ENCODE measurements at places on chromosomes 1 and 21.

DNA sequence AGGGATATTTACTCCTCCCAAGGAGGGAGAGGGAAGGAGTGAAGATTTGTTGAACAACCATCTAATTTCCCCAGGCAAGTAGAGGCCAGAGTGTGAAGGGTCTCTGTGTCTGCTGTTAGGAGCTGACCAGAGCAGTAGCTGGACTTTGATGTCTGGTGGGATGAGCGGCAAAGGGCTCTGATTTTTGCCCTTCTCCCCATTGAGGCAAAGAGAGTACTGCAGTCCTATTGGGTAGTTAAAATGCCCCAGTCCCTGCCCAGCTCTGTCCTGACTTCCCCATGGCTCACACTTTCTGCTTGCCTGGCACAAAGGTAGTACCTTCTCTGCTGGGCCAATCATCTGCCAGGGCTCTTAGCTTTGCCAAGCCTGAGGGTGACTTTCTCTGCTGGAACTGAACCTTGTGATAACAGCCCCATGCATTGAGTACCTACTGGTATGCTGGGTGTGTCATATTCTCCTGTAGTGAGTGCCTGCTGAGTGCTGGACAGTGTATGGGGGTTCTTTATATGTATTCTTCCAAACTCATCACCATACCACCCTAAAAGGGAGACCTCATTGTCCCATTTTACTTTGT lies 64.0 kb upstream of the SELENON start:
- no peak for DNase-seq

DNA sequence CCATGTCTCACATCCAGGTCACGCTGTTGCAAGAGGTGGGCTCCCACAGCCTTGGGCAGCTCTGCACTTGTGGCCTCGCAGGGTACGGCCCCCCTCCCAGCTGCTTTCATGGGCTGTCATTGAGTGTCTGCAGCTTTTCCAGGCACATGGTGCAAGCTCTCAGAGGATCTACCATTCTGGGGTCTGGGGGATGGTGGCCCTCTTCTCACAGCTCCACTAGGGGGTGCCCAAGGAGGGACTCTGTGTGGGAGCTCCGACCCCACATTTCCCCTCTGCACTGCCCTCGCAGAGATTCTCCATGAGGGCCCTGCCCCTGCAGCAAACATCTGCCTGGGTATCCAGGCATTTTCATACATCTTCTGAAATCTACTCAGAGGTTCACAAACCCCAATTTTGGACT lies 219.4 kb downstream of the LRRC7 start:
- no peak for DNase-seq

DNA sequence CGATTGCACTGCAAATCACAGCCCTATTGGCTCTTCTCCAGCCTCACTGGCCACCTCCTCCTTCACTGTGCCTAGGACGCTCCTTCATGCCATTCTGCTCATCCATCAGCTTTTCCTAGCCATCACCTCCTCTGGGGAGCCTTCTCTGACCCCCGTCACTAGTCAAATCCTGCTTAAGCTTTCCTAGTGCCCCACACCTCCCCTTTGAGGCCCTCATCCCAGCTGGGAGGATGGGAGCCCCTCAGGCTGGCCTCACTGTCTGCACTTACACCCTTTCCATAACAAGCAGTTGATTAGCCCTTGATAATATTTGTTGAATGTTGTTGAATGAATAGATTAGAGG lies 50.7 kb downstream of the KLHDC7A start:
- DNase-seq = no peak

DNA sequence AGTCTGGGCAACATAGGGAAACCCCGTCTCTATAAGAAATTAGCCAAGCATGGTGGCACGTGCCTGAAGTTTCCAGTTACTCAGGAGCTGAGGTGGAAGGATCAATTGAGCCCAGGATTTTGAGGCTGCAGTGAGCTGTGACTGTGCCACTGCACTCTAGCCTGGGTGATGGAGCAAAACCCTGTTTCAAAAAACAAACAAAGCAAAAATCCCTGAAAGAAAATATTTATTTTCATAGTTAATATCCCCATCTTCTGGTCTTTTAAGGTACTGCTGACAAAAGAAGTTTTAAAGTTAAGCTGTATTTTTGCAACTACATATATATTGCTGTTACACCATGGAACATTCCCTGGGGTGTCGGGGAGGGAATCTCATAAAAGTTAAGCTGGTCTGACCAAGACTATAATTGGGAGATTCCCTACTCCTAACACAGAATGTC lies 26.0 kb downstream of the VAMP4 start:
- DNase-seq = peak; percentile 36

- DNase-seq = no peak
Observed at GRCh38 chr1:56626546-56626945, 18.6 kb upstream of the PRKAA2 start.

GRCh38 chr1:154931940-154932487 lies 4.5 kb downstream of the PMVK start:
- DNase-seq = no peak

DNA sequence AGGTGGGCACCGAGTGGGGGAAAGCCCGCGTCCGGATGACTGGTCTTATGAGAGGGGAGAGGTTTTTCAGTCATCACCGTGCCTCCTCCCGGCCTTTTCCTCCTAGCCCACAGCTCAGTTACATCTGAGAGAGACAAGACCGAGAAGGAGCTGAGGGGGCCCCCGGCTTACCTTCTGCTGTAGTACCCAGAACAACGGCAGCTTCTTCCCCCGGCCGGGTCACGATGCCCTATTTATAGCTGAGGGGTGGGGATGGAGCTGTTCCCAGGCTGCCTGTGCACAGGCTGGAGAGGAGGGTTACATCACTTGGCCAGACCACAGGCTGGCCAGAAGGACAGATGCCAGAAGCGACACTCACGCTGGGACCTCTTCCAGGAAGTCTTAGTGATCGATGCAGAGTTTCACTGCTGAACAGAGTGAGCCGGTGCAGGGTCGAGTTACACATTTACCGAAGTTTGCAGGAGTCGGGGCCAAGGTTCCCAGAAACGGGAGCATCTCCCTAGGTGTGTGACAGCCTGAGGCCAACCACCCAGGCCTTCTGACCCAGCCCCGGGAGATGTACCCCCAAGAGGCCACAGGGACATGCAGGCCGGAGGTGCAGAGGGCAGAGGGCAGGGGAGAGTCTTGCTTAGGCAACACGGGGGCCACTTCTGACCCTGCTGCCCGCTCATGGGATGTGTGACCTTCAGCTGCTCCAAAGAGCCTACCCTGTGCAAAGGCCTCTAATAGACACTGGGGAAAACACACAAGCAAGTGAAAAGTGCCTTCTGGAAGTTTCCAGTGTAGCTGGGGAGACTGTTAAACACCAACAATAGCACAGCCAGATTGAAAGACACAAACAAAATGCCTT lies at the start of gene AGT:
AGT (minus strand) TSS at position 208 of the 850 bp plus-strand sequence. CDS start 3,299 bp downstream, outside the sequence.
- no peak for DNase-seq

DNA sequence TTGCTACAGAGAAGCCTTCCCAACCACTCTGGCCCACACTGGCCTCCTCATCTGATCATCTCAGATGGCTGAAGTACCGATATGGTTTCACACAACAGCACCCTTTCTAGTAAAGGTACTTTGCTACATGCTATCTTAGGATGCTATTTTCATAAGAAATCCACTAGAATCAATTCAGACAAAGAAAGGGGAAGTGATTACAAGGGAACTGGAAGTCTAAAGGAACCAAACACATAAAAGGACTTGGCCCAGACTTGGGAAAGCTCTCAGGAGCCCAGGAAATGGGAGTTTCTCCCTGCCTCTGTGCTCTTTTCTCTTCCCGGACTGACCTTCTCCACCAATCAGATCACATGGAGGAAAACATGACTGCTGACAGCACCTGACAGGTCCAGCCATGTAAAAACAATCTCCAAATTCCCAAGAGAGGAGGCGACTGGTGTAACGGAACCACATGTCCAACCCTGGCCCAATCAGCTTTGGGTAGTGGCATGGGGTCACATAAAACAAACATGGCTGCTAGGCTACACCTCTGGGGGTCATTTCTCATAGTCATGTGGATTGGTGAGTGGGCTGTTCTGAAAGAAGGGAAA lies 12.7 kb upstream of the FOXE3 start:
- no peak for DNase-seq

GRCh38 chr21:16426936-16427335 lies 697.2 kb downstream of the USP25 start:
- DNase-seq = no peak

DNA sequence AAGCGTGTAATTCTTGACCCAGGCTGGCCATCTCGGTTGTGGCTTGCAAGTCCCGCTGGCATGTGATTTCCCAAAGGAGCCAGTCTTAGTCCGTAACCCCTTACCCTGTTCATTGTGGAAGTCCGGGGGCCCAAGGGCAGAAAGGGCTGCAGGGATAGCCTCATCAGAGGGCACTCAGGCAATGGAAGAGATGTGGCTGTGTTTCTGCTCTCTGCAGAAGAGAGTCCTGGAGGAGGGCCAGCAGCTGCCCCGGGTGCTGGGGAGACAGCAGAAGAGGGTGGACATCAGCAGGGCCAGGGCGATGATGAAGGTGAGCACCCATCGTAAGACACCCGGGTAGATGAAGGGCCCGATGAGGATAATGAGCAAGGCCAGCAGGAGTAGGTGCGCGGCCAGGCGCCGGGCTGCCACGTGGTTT lies 830 bp downstream of the RNF186 start:
- no peak for DNase-seq

DNA sequence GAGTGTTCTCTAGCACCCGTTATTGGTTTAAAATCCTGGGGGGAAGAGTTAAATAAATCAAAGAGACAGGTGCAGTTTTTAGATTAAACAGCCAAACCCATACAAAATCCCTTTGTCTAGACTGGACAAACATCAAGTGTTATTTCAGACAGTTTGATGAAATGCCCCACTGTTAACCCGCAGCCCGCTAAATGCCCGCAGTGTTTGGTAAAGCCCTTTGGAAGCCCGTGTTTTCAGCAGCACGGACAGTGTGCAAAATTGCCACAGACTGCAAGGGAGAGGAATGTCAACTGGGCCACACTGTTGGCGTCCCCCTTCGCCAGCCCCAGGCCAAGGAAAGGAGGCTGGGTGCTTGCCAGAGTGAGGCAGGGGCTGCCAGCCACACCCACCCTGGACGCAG lies 26.6 kb downstream of the AJAP1 start:
- no peak for DNase-seq

- DNase-seq = peak; percentile 47
Observed at GRCh38 chr1:29179641-29180184, 2.0 kb downstream of the SRSF4 start.

GRCh38 chr1:240399381-240399780 lies 212.6 kb downstream of the GREM2 start:
- no peak for DNase-seq

GRCh38 chr21:26583769-26584168 lies 10.7 kb upstream of the CYYR1 start:
- DNase-seq = no peak

DNA sequence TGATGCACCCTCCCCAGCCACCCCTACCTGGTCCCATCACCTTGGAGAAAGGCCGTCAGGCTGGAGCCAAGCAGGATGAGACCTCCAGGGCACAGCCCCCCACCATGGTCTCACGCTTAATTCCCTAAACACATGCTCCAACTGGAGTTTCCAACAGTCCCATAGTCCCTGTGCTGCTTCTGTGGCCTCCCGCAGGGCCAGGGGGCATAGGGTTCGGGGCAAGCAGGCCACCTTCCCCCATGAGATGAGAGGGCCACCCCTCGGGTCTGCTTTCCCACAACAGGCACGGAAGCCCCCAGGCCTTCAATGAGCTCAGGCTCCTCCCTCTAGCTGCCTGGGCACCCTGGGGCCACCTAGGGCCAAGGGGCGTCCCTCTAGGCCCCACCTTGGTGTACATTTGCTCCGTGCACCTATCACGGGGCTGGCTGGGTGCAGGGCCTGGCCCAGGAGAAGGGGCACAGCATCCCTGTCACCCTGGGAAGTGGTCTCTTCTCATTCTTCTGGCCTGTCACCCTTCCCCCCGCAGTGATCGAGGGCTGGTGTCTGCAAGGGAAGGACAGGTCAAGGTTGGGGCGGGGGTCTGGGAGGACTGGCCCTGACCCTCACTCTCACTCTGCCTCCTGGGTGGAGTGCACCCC lies 42.4 kb downstream of the TRIM11 start:
- DNase-seq = no peak

DNA sequence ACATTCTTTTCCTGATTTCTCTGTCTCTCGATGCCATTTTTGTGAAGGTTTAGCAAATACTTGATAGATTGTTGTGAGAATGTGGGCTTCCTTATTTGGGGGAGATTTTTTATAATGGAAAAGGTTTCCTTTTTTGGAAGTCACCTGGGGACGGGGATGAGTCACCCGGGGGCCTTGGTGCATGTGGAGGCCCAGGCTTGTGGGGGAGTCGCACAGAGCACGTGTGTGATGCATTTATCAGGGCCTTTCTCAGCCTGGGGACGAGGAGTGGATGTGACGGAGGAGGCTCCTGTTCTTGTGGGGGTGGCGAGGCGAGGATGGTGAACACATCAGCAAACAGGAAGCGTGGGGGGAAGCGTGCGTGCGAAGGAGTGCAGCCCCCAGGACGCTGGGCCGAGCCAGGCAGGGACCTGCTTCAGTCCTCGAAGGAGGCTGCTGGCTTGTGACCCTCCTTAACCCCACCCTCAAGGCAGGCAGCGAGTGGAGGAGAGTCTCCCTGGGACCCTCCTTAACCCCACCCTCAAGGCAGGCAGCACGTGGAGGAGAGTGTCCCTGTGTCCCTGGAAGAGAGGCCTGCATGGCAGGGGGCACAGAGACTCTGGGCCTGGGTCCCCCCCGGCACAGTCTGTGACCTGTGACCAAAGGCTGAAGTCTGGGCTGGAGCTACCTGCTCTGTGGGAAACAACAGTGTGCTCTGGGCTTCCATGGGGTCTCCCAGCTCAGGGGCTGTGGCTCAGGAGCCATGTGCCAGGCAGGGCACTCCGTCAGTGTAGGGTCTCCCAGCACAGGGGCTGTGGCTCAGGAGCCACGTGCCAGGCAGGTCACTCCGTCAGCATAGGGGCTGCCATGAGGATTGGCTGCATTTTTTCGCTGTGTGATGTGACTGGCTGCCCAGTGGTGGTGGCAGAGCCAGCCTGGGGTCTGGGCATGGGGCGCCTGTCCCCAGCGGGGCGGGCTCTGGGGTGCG lies 57.2 kb downstream of the AGPAT3 start:
- no peak for DNase-seq

- DNase-seq = no peak
Observed at GRCh38 chr21:40563900-40564299, 283.1 kb downstream of the DSCAM start.

DNA sequence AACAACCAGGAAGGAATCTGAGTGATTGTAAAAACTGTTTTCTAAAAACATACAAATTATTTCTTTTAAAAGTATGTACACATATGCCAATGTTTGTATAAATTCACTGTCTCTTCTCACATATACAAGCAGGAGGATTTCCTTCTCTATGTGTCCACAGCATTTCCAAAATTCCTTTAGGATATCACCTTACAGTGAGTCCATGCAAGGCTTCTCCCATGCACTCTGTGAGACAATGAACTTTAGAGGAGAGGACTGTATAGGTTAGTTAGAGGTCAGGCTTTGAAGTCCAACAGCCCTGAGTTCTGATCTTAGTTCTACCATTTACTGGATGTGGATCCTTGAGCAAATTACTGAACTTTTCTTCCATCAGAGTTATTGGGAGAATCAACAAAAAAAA lies 34.1 kb upstream of the USH2A start:
- DNase-seq = no peak

DNA sequence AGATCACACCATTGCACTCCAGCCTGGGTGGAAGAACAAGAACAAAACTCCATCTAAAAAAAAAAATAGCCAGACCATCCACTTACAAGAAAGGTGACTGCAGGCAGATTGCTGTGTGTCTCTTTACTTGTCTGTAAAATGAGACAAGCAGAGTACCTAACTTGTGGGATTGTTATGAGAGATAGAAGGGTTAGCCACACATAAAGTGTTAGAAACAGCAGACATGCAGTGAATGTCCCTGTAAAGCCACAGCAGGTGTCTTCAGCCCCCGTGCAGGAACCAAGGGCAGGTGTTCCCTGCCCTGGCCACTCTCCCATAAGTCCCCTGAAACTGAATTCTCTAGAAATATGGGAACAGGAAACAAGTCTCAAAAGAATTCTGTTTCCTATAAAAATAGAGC lies 40.8 kb upstream of the EFHD2 start:
- DNase-seq = no peak

Data from hematopoietic multipotent progenitor cell treated with erythropoietin and hydrocortisone succinate and interleukin-3 and kit ligand, for 17 days (in vitro differentiated cells).